ENCODE measurements at places on chromosomes 3 and 15.

DNA sequence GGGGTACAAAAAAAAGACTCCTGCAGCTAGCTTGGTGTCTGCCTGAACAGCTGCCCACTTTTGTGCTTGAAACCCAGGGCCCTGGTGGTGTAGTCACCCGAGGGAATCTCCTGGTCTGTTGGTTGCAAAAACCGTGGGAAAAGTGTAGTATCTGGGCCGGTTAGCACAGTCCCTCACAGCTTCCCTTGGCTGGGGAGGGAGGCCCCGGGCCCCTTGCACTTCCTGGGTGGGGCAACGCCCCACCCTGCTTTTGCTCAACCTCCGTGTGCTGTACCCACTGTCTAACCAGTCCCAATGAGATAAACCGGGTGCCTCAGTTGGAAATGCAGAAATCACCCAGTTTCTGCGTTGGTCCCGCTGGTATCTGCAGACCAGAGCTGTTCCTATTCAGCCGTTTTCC lies 211.7 kb upstream of the ZPLD1 start:
- no peak for DNase-seq

DNA sequence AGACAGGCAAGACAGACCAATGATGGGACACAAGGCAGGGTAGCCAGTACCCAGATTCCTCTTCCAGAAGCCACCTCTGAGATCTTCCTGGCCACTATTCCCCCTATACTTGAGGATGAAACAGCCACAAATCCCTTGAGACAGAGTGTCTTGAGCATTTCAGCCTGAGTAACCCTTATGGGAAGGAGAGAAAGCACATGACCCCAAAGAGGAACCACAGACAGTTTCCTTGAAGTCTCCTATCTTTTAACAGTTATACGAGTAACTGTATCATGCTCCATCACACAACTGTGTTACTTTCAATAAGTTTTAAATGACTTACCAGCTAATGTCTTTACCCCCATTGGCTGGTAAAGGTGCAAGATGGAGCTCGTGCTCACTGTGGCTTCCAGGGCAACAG lies 9.3 kb downstream of the VIPR1 start:
- no peak for DNase-seq

DNA sequence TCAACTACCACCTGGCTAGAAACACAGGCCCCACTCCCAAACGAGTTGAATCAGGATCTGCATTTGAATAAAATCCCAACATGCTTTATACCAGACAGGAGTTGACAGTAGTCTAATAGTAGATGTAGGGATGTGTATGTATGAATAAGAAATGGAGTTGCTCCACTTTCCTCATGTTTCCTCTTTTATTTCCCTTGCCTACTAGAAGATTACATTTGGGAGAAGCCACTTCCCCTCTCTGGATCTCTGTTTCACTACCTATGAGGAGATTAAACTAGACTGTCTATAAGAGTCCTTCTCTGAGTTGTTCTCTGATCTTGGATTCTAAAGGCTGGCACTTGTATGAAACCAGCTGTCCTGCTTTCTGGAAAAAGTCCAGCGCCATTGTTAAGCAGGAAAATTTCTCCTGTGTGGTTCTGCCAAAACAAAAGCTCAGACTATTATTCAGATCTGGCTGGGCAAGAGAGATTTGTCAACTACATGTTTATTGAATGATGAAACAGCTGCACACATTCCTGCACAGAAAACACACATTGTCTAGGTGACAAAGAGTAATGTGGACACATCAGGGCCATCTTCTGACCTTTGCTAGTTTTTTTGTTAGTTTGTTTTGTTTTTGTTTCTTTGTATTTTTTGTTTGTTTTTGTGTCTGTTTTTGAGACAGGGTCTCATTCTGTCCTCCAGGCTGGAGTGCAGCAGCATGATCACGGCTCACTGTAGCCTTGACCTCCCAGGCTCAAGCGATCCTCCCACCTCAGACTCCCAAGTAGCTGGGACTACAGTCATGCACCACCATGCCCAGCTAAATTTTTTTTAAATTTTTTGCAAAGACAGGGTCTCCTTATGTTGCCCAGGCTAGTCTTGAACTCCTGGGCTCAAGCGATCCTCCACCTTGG lies 29.9 kb downstream of the ACP3 start:
- no peak for DNase-seq

DNA sequence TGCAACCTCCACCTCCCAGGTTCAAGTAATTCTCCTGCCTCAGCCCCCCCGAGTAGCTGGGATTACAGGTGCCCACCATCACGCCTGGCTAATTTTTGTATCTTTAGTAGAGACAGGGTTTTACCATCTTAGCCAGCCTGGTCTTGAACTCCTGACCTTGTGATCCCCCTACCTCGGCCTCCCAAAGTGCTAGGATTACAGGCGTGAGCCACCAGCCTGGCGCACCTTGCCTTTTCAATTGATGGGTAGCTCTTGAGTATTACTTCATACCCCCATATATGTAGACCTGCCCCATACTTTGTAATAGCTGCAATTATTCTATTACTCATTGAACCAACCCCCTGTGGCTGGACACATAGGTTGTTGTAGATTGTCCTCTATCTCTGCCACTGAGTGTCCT lies 101.3 kb downstream of the LRRK1 start:
- DNase-seq, result peak; percentile 64

DNA sequence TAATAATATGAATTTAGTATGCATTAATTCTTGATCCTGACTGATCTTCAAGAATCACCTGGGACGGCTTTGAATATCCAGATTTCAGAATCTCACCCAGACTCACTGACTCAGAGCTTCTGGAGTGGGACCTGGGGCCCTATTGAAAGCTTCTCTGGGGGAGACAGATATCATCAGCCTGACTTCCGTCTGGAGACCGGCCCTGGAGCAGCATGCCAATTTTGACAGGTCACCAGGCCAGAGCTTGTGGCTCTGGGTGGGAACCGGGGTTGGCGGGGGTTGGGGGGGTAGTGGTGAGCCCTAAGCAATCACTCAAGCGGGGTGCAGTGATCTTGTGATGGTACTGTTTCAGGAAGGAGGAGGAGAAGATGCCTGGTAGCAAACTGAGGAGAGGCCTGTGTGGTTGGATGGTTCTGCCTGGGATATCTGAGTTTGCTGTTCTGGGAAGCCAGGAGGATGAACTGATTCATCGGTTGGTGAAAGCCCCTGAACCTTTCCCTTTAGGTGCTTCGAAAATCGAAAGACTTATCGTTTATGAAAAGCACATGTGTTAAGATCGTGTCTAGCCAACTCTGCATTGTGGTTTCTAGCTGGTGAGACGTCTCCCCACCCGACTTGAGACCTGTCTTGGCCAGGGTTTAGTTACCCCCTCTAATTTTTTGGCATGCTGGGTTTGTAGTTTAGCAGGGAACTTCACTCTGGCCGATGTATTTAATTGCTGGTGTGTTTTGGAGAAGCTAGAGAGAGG lies 263.9 kb upstream of the C2CD4B start:
- DNase-seq, result no peak

- no peak for DNase-seq
Measured at GRCh38 chr3:178671791-178672190, 135.6 kb downstream of the KCNMB2 start.

DNA sequence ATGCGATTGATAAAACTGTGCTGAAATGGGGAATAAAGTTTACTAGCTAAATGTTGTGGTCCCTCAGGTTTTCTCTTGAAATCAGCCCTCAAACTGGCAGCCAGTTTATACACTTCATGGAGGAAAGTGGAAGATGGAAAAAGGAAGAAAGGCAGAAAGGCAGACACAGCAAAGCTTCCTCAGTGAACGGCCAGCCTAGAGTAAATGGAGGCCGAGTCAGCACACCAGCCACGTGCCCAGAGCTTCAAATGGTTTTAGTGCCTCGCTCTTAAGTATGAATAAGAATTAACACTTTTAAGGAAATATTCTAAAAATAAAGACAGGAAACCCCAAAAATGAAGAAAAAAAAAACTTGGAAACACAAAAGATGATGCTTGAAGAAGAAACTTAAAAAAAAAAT lies 48.3 kb downstream of the GNB4 start:
- no peak for DNase-seq

GRCh38 chr3:15318661-15319060 lies 13.7 kb downstream of the SH3BP5 start:
- DNase-seq, result no peak

DNA sequence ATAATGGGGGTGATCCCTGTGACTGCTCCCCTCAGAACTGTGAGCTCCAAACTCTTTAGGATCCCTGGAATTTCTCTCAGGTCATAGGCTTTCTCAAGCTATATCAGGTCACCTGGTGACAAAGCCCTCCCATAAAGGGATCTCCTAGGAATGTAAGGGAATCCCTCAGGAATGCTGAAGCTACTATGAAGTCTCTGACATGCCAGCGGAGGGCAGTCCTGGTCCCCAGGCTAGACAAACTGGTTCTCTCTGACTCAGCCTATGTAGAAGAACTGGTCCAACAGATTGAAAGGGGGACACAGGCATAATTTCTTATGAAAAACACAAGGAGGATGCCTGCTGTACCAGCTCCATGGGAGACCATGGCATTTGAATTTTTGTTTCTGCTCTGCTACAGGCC lies 6.7 kb downstream of the LPCAT4 start:
- DNase-seq, result no peak

DNA sequence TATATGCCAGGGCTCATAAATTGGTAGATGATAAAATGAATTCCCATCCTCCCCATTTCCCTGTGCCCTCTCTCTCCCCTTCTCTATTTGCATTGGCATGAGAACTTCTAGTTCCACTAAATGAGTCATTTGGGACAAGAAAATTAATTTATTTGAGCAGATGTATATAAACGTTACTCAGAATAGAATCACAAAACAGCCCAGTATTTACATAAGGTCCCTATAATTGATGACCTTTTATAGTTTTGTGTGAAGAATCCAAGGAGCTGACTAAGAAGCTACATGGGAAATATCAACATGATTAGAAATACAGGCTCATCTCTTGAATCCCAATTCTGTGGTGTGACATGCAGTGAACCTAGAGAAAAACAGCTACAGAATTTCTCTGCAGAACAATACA lies 617.7 kb upstream of the NR2F2 start:
- DNase-seq, result no peak

DNA sequence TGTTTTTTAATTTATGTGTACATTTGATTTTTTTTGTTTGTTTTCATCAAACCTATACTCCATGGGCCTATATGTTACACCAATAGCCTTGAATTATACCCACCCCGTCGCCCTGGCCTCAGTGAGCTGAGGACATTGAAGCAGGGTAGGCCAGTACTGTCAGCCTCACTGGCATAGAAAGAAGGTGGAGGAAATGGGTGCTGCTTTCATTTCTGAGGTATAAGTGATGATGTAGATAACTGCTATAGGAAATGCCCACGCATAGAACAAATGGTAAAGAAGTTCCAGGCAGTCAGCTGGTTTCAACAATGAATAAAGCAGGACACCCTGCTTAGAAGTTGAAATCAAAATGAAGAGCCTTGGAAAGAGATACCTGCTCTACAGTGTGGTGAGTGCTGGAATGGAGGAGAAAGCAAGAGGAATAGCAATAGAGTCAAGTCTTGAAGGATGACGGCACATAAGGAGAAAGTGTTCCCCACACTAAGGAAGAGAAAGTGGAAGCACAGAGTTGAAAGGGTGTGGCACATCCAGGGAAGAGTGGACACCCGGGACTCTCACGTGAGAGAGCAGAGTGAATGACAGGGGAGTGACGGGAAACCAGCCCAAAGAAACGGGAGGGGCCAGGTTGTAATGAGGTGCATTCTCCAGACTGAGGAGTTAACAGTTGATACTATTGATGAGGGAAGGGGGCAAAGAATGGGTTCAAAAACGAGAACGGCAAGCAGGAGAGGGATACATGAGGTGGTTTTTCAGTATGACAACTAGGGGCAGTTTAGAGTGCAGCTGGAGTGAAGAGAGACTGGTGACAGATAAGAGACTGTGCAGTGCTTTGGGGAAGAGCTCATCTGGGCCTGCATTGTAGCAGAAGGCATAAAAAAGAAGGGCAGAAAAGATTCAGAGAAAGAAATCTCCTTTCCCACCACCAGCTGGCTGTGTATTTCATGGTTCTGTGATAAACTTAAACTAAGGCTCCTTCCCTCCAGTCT lies 70.5 kb downstream of the KLHL25 start:
- DNase-seq, result no peak

DNA sequence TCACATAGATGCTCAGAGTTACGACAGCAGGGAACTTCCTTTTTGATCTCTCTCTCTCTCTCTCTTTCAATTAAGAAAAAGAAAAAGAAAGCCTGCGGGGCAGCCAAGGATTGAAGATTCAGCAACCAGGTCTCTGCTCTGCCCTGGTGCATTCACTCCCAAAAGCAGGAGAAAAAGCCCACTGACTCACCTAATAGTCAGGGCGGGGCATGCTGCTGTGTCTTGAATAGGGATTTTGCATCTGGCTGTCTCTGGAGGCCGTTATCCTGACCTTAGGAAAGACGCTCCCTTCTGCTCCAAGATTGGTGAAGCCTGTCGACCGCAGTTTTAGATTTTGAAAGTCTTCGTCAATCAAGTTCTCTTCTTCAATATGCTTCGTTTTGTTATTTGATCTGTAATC lies 20.8 kb upstream of the ITGB5 start:
- DNase-seq, result no peak

DNA sequence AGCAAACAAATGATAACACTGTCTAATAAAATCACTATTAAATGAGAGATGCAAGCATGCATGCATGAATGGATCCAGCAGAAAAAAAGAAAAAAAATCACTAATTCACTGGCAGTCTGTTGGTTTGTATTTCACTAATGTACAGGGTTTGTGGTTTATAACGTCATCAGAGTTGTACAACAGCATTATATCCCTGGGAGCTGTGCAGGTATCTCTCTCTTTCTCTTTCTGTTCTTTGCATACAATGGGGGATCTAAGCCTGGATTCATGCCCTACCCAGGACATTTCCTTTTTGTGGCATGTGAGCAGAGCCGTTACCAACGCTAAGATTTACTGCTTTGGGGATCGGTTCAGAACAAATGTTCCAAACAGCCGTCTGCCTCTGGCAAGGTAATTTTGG lies 229.5 kb downstream of the SOX2 start:
- DNase-seq, result no peak

DNA sequence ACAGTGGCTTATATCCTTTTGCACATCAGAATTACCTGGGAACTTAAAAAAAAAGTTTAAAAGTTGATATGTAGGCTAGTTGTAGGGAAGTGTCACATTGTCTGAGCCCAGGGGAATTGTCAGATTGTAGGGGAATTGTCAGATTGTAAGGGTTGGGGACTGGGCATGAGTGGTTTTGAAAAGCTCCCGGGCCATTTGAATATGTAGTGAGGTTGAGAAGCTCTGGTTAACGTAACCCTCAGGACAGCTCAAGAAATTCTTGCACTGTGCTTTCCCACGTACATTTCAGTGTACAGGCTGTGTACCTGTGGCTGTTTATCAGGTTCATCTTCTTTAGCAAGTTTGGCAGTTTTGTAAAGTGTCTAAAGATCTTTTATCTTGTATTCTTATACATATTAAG lies 107.0 kb downstream of the FNDC3B start:
- no peak for DNase-seq

DNA sequence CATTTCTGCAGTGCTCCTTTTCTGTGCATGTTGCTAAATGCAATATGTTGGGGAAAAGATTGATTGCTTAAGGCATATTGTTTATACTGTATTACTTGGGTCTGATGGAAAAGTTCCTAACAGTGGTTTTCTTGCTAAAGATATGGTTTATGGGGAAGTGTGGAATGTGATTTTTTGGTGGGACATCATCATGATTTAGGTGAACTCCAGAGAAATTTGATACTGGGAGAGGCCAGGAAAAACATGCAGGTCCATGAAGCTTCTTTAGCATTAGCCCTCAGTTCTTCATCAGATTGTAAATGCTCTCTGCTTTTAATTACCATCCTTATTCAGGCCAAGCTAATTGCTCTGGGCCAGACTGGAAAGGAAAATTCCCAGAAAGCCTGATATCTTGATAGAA lies 147.5 kb downstream of the LRTM1 start:
- DNase-seq, result no peak

All from esophagus muscularis mucosa (tissue), 4 donors.